T-helper 9 cell (primary cell): ENCODE measurements at places on chromosomes 11 and 22.

DNA sequence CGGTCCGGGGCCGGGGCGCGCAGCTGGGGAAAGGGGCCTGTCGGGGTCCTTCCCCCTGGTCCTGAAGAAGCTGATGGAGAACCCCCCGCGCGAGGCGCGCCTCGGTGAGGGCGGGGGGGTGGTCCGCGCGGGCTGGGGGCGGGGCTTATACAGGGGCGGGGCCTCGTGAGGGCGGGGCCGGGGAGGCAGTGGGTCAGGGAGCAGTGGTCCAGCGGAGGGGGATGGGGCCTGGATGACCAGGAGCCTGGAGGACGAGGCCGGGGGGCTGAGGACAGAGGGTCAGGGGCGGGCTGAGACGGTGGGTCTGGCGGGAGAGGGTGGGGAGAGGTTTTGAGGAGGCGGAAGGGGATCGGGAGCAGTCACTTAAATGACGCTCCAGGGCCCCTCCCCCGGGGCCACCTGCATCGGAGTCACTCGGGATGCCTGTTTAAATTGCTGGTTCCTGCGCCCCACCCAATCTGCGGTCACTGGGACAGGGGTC lies 396 bp downstream of the TEF start:
- peak; percentile 63 for DNase-seq

GRCh38 chr11:612201-612960 lies 3.4 kb downstream of the IRF7 start:
- DNase-seq: no peak

- DNase-seq: no peak
These were observed 3.0 kb upstream of the CCDC117 start for GRCh38 chr22:28769394-28770085.

DNA sequence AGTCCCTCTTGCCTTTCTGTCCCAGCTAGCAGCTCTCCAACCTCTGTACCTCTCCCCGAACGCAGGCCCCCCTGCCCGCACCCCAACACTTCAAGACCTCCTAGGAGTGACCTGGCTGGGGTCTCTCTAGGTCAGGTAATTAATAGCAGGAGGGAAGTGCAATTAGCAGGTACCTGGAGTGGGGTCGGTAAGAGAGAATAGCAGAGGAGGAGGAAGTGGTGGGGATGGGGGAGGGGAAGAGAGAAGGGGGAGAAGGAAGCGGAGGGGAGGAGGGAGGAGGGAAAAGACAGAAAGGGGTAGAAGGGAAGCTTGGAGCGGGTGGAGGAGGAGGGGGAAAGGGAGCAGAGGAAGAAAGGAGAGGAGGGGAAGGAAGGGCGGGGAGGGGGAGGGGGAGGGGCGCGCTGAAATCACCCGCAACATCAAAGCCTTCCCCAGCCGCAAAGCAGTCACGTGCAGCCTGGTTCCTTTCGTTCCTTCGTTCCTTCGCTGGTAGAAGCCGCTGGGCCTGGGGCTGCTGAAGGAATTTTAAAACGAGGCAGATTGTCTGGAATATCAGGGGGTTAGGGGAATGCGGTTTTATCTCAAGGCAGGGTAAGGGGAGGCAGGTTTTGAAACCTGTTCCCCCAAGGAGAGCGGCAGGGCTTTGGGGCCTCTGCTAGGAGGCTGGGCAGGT lies 29.3 kb upstream of the TCF20 start:
- DNase-seq: peak; percentile 67
